Activated T-cell treated with anti-CD3 and anti-CD28 coated beads, Interleukin-2, amount 50 U/mL, for 4 hours (primary cell): ENCODE measurements at places on chromosomes 5 and 9.

DNA sequence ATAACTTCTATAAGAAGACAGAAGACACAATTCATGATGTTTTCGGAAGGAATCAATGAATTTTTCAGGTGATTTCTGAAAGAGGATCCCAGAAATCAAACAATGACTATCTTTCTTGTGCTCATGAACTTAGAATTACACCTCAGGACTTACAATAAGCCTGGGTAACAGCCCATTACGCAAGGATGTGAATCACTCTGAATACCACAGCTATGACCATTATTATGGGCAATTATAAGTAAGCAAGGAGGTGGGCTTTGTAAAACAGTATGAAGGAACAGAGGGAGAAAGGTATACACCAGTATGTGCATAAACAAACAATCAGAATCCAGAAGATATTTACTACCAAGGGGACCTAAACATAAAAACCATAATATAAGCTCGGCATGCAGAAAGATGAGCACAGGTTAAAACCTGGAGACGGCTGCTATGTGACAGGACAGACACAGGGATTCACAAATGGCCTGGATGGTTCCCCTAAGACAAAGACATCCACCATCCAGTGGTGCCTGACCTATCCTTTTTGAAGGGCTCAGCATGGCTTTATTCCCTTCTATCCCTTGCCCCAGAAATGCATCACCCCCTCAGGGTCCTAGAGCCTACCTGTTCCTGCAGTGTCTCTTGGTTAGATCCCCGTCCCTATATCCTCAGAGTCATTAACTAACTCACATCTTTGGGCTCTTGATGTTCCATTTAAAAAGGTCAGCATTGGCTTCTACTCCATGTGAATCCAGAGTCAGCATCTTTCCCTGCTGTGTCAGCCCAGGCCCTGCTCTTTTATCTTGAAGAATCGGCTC lies 21.8 kb upstream of the PPP2CA start:
- DNase-seq = no peak

DNA sequence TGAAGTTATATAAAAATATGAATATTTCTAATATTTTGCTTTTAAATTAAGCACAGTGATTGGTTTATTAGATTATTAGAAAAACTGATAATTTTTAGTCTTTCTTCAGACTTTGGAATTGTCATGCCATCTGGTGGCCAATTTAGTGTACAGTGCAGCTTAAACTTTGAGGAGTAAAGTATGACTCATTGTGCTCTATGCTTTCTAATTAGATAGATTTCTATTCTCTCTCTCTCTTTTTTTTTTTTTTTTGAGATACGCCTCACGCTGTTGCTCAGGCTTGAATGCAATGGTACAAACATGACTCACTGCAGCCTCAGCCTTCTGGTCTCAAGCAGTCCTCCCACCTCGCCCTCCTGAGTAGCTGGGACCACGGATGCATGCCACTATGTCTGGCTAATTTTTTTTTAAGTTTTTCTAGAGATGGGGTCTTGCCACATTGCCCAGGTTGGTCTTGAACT lies 42.1 kb upstream of the GPR21 start:
- DNase-seq = peak; percentile 14

DNA sequence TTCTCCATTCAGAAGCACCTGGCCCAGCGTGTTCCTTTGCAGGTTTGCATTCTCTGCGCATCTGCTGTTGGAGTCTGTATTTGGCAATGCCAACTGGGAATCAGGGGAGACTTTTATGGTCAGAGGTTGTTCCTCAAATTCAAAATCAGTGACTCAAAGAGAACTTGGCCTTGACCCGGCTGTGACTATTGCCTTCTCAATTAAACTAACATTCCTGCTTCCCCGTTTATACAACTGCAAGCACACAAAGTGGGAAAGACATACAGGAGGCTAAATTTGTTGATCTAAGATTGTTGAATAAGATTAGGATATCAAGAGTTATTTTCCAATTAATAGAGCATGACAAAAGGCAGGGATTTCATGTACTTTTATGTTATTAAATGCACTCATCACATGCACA lies 402.4 kb upstream of the IRX2 start:
- DNase-seq = no peak

DNA sequence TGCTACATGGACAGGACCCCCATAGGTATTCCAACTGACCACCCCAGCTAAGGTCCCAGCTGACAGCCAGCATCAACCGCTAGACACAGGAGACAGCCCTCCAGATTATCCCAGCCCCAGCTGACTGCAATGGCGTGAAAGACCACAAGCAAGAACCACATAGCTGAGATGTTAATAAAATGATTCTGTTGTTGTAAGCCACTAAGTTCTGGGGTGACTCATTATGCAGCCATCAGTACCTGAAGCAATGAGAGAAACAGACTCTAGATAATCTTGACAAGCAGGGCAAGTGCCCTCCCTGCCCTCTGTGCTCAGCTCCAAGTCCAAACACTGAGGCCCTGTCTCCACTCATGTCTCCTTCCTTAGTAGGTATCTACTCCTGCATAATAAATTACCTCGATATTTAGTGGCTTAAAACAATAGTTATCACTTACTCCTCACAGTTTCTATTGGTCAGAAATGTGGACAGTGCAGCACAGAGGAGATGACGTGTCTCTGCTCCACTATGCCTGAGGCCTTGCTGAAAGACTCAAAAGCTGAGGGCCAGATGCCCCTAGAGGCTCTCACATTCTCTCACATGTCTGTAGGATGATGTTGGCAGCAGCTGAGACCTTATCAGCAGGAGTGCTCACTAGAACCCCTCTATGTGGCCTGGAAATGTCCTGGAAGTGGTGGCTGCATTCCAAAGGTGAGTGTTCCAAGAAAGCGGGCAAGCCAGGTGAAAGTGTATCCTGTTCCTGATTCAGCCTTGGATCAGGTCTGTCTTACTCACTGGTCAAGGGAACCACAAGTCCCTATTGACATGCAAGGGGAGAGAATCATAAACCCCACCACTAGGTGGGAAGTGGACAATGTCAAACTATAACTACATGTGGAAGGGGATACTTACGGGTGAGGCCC lies 2.5 kb downstream of the MGAT1 start:
- no peak for DNase-seq

GRCh38 chr9:90838581-90839154 lies 37.0 kb downstream of the SYK start:
- DNase-seq = no peak

GRCh38 chr5:139644001-139644456 lies 4.1 kb upstream of the CXXC5 start:
- DNase-seq = no peak

- no peak for DNase-seq
These were observed 73.3 kb downstream of the FGF18 start for GRCh38 chr5:171492781-171493180.
